ENCODE measurements at places on chromosomes 16 and 17. TPM values are rescaled to one million over a fixed set of nuclear protein-coding genes. Genes with fewer than 3 reads are reported as not detected.

GRCh38 chr17:980406-981291, 1.1 kb upstream of the NXN start:
- DNase-seq: peak; percentile 69

DNA sequence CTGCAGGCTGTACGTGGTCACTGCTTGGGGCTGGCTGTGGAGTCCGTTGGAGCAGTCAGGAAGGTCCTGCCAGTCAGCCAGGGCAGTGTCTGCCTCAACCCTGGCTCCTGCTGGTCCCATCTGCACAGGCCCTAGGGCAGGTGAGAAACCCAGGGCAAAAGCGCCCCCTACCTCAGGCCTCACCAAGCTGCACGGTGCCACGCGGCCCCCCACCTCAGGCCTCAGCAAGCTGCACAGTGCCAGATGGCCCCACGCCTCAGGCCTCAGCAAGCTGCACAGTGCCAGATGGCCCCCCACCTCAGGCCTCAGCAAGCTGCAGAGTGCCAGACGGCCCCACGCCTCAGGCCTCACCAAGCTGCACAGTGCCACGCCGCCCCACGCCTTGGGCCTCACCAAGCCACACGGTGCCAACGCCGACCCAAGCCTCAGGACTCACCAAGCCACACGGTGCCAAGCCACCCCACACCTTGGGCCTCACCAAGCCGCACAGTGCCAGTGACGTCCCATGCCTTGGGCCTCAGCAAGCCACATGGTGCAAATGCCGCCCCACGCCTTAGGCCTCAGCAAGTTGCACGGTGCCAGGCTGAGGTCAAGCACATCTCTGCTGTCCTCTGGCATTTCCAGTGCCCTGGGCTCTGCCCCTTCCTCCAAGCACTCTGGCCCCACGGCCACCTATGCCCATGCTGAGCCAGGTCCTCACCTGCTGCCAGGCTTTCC, 5.5 kb downstream of the TMEM204 start:
- no peak for DNase-seq

DNA sequence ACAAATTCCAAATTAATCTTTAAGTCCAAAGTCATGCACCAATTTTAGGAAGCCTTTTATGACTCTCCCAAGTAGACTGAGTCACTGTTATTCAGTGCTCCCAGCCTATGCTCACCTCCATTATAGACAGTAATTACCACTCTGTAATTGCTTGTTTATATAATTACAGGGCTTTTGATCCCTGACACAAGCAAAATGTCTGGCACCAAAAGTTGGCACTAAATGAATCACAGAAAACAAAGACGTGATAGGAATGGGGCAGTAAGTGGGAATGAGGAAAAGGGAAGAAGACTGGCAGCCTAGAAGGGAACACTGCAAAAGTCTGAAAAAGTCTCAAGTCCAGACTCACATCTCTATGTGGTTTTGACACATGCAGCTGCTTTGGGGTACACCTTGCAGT, 94.1 kb downstream of the SLC39A11 start:
- no peak for DNase-seq

- no peak for DNase-seq
These were observed 79.6 kb upstream of the ATP2A3 start for GRCh38 chr17:4043862-4044261.

- no peak for DNase-seq
These were observed 14.9 kb downstream of the CDIP1 start for GRCh38 chr16:4523686-4524085.

DNA sequence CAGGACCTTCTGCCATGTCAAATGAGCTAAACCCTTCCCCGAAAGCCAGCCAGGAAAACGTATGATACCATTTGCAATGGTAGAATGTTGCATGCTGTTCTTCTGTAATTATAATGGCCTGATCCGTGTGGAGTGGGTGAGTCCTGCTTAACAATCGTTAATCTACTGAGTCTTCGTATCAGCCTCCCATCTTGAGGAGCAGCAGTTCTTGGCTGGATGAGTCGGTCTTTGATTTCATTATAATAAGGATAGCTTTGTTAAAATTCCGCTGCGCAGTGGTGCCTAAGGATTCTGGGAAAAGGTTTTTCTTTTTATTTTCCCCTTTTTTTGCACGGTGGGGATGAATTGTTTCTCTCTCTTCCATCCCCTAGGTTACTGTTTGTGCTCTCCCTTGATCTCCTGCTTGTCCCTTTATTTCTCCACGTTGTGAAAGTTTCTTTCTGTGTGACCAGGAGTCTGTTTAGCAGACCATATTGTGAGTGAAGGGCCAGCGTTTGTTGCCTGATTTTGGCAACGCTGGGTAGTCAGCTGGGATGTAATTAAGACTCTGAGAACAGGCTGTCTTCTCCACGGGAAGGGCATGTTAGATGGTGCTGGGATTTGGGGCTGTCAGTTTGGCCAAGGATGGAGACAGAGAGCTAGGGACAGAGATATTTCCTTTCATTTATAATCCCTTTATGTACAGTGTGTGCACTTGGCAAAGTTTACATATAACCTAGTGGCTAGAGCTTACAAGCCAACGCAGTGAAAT, 263.0 kb downstream of the FTO start:
- peak; percentile 64 for DNase-seq

GRCh38 chr17:8289103-8289397, 580 bp downstream of the RANGRF start:
- peak; percentile 87 for DNase-seq

DNA sequence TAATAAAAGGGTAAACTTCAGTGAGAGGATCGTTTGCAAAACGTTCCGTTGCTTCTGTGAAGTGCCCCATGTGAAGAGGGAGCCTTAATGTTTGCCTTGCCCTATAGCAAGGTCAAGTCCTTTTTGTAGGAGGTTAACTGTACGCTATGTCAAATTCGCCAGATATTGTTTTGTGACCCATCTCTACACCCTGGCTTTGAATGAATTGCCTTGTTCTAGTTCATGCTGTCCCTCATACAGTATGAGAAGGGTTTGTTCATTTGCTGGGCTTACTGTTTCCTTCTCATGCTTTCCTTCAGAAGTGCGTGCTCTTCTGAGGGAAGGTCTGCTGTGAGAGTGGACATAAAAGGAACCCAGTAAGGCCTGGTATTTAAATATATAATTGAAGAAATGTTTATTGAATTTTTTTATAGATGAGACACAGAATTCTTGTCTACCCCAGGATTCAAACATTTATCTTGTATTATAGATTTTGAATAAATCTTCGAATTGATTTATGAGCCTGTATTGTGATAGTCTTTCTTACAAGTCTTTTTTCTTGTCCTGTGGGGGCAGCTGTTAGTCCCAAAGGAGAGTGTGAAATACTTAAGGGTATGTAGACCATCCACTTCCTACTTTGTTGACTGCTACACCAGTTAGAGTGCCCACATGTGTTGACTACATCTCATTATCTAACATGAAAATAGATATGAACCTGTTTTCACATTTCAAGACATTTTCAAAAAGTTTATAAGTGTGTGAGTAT, 1.7 kb downstream of the MAP3K3 start:
- no peak for DNase-seq

DNA sequence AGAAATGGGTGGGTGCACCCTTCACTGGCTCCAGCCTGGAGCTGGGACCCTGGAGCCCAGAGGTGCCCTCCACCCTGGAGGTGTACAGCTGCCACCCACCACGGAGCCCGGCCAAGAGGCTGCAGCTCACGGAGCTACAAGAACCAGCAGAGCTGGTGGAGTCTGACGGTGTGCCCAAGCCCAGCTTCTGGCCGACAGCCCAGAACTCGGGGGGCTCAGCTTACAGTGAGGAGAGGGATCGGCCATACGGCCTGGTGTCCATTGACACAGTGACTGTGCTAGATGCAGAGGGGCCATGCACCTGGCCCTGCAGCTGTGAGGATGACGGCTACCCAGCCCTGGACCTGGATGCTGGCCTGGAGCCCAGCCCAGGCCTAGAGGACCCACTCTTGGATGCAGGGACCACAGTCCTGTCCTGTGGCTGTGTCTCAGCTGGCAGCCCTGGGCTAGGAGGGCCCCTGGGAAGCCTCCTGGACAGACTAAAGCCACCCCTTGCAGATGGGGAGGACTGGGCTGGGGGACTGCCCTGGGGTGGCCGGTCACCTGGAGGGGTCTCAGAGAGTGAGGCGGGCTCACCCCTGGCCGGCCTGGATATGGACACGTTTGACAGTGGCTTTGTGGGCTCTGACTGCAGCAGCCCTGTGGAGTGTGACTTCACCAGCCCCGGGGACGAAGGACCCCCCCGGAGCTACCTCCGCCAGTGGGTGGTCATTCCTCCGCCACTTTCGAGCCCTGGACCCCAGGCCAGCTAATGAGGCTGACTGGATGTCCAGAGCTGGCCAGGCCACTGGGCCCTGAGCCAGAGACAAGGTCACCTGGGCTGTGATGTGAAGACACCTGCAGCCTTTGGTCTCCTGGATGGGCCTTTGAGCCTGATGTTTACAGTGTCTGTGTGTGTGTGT, 46.8 kb downstream of the IL21R start:
- no peak for DNase-seq

GRCh38 chr17:82813299-82814051, 26.3 kb downstream of the ZNF750 start:
- DNase-seq: no peak

- peak; percentile 96 for DNase-seq
These were observed 238.7 kb upstream of the CIBAR2 start for GRCh38 chr16:85350973-85351372.

DNA sequence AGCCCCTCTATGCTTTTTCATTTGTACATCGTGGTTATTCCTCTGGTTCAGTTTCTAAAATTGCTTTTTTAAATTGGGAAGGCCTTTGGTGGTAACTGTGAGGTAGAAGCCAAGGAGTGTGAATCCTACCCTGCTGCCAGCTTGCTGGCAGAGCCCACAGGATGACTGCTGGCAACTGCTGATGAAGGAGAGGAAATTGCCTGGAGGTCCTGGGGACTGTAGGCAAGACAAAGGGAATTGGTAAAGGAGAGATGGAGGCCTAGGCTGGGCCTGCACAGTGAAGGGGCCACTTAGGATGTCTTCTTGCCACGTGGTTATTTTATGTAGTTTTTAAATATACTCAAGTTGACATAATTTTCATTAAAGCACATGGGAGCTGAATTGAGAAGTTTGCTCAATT, 15.8 kb downstream of the C17orf58 start:
- no peak for DNase-seq

GRCh38 chr17:6380915-6381438, 53.9 kb downstream of the AIPL1 start:
- DNase-seq: no peak

GRCh38 chr16:11405331-11406176, 60.3 kb downstream of the RMI2 start:
- DNase-seq: no peak

DNA sequence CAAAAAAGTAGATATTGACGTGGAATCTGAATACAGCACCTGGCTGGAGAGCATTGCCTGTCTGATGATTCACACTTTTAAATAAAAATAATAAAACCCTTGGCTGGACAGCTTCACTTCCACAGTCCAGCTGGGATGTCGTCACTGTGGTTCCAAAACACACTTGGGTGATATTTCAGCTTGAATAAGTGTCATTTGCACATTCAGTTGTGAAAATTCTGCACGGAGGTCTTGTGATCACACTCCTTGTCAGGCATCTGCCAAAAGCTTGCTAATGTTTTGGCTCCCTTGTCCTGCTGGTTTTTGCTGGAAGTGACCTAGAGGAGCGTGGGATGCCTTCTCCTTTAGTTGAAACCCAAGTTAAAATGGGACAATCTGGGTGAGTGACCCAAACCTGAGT, 60.7 kb downstream of the PCTP start:
- peak; percentile 23 for DNase-seq

Gene SBK1
- 1.9 TPM for polyA plus RNA-seq

Gene HOXB13
- not detected for polyA plus RNA-seq

All from psoas muscle (tissue), 8 donors.